ENCODE measurements at places on chromosomes 11 and 22.

DNA sequence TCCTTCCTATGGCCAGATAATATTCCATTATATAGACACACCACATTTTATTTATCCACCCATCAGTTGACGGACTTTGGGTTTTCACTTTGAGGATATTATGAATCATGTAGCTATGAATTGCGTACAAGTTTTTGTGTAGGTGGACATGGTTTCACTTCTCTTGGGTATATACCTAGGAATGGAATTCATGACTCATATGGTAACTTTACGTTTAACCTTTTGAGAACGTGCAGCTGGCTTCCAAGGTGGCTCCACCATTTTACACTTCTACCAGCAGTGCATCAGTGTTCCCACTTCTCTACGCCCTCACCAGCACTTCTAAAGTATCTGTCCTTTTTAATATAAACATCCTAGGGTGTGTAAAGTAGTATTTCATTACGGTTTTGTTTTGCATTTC lies 112.0 kb downstream of the PLEKHA7 start:
- DNase-seq, result no peak

GRCh38 chr22:33400891-33401290 lies 342.7 kb upstream of the SYN3 start:
- DNase-seq, result no peak

DNA sequence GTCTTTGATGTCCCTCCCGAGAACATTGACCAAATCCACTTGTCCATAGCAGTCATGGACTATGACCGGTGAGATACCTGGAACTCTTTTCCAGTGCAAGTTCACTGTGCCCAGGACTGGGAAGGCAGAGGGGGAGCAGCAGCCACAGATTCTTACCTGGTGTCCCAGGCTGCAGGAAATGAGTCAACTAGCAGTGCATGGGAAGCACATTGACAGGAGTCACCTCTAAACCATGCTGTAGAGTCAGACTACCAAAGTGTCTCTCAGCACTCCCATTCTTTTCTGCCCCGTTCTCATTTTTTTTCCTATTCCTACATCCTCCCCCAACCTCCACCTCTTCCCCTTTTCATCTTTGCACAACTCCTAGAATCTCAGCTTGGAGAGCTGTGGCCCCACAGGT lies 67.2 kb upstream of the OLFML1 start:
- DNase-seq, result no peak

GRCh38 chr11:32826113-32826512 lies 3.6 kb upstream of the PRRG4 start:
- DNase-seq, result no peak

DNA sequence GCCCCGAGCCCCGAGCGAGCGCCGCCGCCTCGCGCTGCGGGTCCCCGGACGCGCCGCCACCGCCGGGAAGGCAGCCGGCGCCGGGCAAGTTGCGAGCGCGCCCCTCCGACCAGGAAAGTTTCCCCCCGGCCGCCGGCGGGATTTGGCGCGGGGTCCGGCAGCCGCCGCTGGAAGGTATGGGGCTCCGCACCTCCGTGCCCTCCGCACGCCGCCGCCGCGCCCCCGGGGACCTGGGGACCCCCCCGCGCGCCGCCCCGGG lies 281 bp downstream of the TSPAN18 start:
- peak; percentile 28 for DNase-seq

GRCh38 chr11:1511937-1512496 lies 25.4 kb upstream of the MOB2 start:
- no peak for DNase-seq

GRCh38 chr11:116310226-116310625 lies 462.6 kb downstream of the BUD13 start:
- no peak for DNase-seq

- no peak for DNase-seq
These were observed 12.5 kb downstream of the LMO2 start for GRCh38 chr11:33879375-33879774.

- DNase-seq, result no peak
These were observed 1.4 kb upstream of the OR52M1 start for GRCh38 chr11:4543561-4543960.

DNA sequence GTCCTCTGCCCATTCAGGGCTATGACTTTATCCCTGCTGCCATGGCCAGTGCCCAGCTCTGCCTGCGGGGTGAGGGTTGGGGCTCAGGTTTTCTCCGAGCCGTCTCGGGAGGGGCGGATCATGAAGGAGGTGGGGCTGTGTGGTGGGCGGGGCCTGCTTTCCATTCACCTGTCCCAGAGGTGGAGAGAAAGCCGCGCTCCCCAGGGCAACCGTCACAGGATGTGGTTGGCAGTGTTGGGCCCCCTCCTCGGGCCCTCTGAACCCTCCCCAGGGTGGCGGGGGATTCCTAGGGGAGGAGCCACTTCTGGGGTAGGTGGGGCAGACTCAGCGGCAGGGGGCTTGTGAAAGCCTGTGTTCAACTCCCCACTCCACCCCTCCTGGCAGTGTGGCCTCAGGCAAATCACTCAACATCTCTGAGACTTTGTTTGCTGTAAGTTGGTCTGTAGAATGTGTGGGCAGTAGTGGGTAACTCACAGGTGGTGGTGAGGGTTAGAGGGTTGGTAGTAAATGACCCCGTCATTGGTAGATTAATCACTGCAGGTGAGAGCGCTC lies 50.3 kb downstream of the CD6 start:
- peak; percentile 85 for DNase-seq

DNA sequence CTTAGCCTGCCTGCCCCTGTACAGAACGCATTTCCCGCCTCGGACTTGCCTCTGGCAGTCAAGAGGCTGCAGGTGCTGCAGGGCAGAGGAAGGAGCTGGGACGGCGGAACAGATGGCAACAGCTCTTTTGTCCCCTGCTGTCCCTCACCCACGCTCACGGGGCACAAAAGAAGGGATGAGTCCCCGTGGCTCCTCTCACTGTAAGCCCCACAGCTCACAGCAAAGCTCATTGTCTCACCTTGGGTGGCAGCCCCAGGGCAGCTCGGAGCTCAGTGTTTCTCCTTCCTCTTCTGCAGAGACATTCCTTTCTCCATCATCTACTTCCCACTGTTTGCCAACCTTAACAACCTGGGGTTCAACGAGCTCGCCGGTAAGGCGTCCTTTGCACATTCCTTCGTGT lies 24.3 kb downstream of the SLC25A18 start:
- no peak for DNase-seq

- DNase-seq, result no peak
These were observed 9.4 kb downstream of the MMP7 start for GRCh38 chr11:102521121-102521520.

DNA sequence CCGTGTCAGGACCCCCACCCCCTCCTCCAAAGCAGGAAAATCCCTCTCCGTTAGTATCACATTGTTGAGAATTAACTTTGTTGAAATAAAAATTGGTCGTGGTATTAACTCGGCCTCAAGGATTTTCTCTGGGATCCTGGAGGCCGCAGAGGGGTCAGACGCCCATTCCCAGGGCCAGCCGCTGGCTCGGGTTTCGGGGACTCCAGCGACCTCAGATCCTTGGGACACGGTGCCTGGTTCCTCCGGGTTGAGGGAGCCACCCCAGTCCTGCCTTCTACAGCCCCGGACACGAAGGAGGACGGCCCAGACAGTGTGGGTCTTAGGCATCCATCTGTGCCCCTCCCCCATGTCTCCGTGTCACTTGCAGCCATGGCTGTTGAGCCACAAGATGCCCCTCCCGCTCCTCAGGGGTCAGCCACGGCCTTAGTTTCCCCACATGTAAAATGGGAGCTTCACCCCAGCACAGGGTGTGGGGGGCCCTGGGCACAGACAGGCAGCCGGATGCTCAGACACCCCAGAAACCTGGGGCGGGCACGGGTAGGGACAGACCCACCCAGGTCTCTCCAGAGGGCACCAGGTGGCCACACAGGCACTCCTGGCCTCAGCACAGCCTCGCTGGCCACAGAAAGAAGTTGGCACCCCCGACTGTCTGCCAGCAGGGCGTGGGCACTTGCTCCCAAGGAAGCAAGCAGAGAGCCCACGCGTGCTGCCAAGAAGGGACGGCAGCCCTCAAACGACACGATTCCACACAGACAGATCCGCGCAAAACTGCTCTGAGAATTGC lies 15.5 kb downstream of the GP1BB start:
- no peak for DNase-seq

DNA sequence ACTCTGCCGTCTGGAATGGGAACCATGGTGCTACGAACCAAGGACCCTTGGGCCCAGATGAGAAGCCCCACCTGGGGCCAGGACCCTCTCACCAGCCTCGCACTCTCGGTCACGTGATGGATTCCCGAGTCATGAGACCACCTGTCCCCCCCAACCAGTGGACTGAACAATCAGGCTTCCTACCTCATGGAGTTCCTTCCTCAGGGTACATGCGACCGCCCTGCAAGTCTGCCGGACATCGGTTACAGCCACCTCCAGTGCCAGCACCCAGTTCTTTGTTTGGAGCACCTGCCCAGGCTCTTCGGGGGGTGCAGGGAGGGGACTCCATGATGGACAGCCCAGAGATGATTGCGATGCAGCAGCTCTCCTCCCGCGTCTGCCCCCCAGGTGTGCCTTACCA lies 20.8 kb upstream of the SLC25A18 start:
- DNase-seq, result no peak

DNA sequence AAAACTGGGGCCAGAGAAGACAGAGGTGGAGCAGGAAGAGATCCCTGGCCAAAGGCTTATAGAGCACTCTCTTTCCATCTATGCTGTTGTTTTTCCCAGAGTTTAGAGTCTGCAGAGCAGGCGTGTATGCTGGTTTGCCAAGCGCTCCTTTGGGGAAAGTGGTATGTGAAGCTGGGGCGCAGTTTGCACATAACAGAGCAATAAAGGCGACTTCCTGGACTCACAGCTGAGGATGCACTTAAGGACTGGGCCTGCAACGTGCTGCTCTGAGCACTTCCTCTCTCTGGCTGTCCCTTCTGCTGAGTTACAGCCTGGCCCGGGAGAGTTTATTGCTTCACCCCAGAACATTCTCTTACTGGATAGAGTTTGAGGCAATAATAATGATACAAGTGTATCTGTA lies 41.7 kb downstream of the THAP12 start:
- no peak for DNase-seq

DNA sequence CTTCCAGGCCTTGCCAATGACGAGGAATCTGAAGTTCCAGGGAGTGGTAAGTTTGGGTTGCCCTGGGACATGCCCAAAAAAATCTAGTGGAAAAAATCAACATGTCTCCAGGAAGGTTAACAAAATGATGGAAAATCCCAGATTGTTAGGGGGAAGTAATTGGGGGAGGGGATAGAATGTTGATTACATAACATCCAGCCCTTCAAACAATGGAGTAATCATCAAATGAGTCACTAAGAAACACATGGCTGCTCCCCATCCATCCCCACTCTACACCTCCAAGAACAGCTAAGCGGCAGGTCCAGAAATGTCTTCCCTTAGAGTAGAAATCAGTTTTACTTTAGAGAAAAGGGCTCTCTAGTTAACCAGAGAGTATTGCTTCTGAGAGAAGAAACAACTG lies 94.9 kb downstream of the ETS1 start:
- DNase-seq, result no peak

GRCh38 chr11:65954771-65955170 lies 6.8 kb upstream of the SART1 start:
- no peak for DNase-seq

DNA sequence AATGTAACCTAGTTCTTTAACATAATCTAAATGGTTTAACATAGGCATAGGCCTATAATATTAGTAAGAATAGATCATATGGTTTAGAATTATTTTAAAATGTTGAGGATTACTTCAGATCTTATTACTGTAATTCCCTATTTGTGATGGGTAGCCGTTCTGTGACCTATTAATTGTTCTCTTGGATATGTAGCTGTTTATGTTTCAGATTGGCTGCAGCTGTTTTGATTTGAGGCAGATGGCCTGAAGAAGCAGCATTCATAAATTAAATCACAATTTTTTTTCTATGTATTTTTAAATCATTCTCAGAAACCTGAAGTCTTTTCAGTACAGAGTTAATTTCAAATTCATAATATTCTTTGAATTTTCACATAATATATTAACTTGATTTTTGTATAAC lies 104.5 kb downstream of the PDE3B start:
- DNase-seq, result no peak

DNA sequence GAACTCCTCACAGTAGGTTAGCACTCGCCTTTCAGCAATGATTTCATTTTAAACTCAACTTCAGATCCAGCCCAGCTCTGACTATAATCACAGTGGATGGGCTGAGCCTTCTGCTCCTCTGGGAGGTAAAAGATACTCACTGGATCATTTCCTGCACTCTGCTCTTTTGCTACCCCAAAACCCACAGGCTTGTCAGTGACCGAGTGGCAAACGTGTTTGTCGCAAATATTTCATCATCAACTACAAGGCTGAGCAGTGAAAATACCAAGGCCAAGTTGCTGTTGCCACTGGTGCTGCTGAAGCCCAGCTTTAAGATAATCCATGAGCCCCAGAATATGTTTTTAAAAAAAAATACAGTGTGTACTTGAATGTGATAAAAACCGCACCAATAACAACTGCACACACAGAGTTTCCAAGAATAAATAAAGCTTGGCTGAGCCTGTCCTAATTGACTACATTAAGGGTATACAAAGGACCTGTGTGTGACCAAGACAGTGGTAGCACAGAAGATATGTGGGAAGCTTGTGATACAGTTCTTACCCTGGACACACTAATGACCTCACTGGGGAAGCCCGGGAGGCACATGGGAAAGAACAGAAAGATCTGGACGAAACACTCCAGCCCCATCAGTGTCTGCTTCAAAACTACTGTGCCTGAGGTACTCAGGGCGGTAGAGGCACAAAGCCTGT lies 41.3 kb downstream of the ABTB2 start:
- DNase-seq, result no peak

GRCh38 chr11:118002541-118003423 lies 16.6 kb downstream of the IL10RA start:
- DNase-seq, result no peak

- DNase-seq, result no peak
These were observed 35.4 kb upstream of the SERPIND1 start for GRCh38 chr22:20738394-20739089.

- no peak for DNase-seq
These were observed 77.9 kb upstream of the ANO1 start for GRCh38 chr11:70000228-70000627.

GRCh38 chr22:36990457-36990856 lies 28.8 kb downstream of the TST start:
- DNase-seq, result no peak

DNA sequence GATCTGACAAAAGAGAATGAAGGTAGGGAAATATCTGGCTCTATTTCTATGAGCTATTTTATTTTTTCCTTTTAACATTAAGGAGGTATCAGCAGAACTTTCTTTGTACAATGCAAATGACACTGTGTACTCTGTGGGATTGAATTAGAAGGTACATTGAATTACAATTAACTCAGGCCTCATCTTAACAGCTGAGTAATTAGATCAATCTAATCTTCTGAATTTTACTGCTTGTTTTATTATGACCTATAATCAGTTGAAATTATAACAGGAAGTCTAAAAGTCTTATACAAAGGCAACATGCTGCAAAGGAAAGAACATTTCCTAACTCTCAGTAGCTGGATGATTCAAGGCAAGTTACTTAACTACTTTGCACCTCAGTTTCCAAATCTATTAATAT lies 69.8 kb downstream of the RELT start:
- DNase-seq, result no peak

GRCh38 chr11:123196060-123196714 lies 1.1 kb upstream of the CLMP start:
- no peak for DNase-seq

Data from naive thymus-derived CD8-positive, alpha-beta T cell (primary cell).